ENCODE measurements at places on chromosomes 3 and 15. TPM values are rescaled to one million over a fixed set of nuclear protein-coding genes. Genes with fewer than 3 reads are reported as not detected.
A peak's percentile ranks its signal among the peaks of the same experiment; 100 is the strongest.

The DTWD1 gene
- total RNA-seq, result 24.1 TPM

The FSTL1 gene
- total RNA-seq, result 344 TPM

The ATP13A4 gene
- total RNA-seq, result 14.2 TPM

The TAGLN3 gene
- 1.9 TPM for total RNA-seq

The BCL2A1 gene
- 7.8 TPM for total RNA-seq

The ANKDD1A gene
- total RNA-seq, result 3.6 TPM

The NEK10 gene
- 2.0 TPM for total RNA-seq

The CCR9 gene
- total RNA-seq, result 0.20 TPM

The GBE1 gene
- total RNA-seq, result 23.9 TPM

The RBPMS2 gene
- 1.2 TPM for total RNA-seq

DNA sequence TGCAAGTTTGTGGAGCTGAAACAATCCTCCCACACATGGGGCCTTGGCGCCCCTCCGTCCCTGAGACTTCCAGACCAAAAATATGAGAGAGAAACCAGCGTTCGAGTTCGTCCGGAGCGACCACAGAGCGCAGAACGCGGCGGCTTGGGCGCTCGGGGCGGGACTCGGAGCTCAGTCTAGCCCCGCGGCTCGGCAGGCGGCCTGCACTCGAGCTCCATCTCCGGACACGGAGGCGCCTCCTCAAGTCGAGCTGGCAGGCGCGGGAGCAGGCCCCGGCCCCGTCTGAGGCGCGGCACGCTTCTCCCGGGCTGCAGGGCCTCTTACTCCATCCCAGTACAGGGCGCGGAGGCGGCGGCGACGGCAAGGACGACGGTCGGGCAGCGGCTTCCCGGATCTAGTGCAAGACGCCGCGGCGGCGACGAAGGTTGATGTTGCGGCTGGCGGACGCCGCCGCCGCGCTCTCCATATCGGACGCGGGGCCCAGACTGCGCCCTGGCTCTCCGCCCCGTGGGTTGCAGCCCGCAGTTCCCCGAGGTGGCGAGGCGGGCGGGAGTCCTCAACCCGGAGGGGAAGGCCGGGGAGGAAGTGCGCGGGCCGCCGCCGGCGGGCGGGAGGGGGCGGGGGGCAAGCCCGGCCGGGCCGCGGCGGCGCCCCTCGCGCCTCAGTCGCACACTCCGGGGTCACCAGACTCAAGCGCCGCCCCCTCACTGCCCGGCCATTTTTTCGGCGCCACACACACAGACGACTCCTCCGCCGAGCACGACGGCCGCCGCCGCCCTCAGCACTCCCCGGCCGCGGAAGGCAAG lies 674 bp downstream of the MSL2 start:
- peak; percentile 73 for DNase-seq

GRCh38 chr15:62495670-62496614 lies 330.9 kb upstream of the C2CD4B start:
- peak; percentile 68 for DNase-seq

DNA sequence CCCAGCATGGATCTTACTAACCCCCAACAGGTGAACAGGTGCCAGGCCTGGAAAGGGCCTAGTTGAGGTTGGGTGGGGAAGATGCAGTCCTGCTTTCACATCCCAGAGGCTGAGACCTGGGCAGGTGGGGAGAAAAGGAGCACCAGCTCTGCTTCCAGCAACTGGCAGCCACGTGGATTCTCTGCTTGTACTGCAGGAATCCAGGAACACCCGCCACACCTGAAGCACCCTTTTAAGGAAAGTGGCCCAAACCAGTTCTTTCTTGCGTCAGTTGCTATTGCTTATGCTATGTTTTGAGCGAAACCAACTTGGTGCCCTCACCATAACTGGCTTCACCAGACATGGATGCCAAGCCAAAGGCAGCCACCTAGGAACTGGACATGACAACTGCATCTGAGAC lies 28.1 kb upstream of the NEO1 start:
- DNase-seq, result no peak

GRCh38 chr3:130354430-130354829 lies 9.0 kb downstream of the COL6A5 start:
- no peak for DNase-seq

DNA sequence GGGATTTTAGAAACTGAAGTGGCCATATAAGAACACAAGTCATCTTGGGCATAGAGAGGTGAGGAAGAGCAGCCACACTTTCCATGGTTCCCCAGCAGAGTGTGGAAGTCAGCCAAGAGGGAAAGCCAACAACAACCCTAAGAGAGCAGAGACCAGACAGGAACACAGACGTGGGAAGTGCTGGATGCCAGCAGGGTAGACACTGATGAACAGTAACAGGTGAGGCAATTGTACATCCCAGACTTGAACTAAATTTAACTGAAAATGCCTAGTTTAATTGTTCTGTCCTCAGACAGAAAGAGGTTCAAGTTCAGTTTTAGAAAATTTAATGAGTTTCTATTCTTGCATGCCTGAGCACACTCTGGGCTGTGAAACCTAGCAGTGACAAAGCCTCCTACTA lies 212.1 kb downstream of the ATP8B4 start:
- DNase-seq, result no peak

DNA sequence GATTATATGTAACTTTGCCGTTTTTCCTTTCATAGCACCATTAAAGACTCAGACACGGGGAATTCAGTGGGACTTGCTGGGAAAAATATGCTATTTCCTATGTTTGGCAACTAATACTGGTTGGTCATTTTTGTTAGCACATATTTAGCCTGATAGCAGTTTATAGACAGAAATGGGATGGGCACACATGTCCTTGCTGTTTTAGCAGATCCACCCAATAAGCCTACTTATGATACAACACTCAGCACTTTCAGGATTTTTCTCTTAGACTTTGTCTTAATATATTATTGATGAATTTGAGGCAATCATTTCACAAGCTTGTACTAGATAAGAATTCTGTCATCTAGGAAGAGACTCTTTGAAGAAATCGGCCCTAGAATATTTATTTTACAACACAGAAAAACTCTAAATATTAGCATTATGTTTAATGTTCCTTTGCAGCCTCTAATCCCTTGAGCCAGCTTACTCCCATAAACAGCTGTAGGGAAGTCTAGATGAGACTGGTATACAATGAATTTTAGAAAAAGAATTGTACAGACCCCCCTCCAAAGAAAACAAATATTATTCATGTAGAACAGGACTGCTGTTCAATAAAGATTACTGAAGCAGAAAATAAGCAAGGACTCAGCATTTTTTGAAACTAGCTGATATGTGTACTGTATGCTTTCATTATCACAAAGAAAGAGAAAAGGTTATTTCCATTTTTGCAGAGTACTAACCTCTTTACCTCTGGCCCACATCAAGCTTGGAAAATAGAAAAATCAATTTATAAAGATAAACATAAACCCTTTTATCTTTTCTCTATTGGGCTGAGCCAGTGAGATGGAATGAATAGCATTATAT lies 656.8 kb upstream of the SGO1 start:
- DNase-seq, result no peak

DNA sequence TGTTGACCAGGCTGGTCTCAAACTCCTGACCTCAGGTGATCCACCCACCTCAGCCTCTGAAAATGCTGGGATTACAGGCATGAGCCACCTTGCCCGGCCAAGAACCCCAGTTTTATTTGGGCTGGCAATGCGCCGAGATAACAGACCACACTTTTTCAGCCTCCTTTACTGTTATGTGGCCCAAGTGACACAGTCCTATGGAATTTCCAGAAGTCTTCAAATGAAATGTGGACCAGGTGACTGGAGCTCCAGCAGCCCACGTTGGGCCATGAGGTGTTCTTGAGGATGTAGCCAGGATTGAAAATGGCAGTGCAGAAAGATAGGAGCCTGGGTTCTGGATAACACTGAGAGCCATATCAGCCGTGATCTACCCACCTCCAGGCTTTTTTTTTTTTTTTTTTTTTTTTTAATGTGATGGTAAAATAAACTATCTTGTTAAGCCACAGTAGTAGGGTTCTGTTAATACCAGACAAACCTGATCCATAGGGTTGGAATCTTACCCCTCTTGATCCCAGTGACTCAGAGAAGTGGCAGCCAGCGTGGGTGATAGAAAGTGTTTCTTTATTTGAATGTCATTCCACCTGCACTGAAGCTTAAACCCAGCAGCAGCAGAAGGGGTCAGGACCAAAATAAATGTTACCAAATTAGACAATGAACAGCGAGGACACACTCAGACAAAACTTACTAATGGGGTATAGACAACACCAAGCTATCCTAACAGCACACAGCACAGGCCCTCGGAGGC lies 55.6 kb downstream of the LHFPL4 start:
- DNase-seq, result no peak

DNA sequence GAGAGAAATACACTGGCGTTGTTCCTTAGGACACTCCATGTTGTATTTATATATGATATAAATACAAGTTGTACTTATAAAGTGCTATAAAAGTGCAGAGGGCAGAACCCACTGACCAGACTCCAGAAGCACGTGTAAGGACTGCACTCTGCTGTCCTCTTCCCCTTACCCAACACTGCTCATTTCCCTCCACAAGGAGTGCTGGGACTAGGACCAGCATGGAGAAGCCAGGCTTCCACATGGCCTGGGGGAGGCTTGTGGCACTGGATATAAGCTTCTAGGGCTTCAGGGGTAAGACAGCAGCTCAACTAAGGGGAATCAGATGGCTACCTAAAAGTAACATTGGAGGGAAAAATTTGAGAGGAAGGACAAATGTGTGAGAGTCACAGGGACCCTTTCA lies 556.9 kb downstream of the IGSF11 start:
- no peak for DNase-seq

DNA sequence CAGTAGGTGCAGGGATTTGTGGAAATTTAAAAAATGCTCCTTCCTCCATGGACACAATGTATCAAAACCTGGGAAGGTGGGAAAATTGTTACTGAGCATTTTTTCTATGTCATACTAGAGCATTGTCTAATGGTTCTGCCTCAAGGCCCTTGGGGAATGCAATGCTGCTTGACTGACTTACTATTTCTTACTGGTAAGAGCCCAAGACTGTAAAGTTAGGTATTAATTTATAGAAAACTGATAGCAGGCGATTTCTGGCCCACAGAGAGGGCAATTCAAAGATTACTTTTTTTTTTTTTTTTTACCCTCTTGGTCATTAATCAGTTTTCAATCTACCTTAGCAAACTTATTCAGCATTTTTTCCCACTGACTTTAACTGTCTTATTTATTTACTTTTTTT lies 38.5 kb upstream of the MRPL3 start:
- DNase-seq, result no peak

DNA sequence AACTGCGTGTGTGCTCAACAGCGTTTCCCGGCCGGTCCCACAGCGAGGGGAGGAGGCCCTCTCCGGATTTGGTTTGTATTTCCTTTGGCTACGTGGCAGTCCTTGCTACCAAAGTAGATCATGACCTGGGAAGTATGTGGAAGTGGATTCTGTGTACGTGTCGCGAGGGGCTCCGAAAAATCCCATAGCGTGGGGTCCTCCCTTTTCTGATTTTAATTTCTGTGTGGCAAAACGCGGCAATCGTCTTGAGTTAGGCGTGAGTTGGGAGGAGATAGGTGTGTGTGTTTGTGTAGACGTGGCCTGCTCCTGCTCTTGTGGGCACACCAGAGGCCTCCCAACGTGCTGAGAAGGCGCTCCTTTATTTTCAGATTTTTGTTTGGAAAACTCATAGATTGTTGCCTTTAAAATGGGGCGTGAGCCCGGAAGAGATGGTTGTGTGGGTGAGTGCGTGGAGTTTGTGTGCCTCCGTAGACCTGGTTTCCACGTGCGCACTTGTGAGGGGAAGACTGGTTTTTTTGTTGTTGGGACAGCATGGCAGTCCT lies 1.2 kb downstream of the TRIM71 start:
- no peak for DNase-seq

- no peak for DNase-seq
Measured at GRCh38 chr3:142615171-142615570, 19.0 kb downstream of the PLS1 start.

GRCh38 chr3:159130108-159130507 lies 328.3 kb downstream of the MFSD1 start:
- peak; percentile 10 for DNase-seq

- DNase-seq, result no peak
Measured at GRCh38 chr3:101888653-101889052, 39.3 kb downstream of the NFKBIZ start.

- no peak for DNase-seq
Measured at GRCh38 chr3:52268036-52268435, 10.4 kb downstream of the WDR82 start.

DNA sequence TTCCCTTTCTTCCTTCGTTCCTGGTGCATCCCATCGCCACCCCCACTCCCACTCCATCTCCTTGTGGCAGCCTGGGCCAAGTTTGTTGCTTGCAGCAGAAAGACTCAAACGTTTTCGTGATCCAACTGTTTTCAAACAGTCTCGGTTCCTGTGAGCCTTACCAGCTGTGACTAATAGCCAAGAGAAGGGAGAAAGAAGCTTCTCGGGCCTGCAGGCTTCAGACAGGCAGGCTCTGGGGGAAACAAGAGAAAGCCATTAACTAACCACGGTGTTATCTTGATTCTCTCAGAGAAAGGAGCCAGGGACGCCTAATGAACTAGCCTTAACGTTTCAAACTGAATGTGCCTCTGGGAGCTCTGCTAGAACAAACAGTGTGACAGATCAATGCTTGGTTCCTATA lies 742.0 kb downstream of the NR2F2 start:
- no peak for DNase-seq

GRCh38 chr3:188064831-188065493 lies 89.0 kb upstream of the LPP start:
- no peak for DNase-seq

DNA sequence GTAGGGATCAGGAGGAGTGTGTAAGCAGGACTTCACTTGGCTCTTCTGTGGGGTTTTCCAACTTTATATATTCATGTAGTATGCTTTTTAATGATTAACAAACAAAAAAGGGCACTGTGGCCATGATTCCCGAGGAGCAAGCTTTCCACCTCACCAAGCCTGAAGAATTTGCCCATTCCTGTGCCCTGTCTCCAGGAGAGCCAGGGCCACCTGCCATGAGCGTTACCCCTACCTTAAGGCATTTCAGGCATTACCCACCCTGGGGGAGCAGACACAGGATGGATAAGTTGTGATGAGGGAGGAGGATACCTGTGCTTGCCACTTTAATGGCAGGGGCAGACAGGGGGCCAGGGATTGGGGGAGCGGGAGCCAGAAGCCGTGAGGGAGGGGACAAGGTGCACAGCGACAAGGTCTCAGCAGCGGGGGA lies 3.0 kb downstream of the TRPM1 start:
- no peak for DNase-seq

Measured in hepatocyte (in vitro differentiated cells).